ENCODE measurements at places on chromosomes 4 and X.

DNA sequence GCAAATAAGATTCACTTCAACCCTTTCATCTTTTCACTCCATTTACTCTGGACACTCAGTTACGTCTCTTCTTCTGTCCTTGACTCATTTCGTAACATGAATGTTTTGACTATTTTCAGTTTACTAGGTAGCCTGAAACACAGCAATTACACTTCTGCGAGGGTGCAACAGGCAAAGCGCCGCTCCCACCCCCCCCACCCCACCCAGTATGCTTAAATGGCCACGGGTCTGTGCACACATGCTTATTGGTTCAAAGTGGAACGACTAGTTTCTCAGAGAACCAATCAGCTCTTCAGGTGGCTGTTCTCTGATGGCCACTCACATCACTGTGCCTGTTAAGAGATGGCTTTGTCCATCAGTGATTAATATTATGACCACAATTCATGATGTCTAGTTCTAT lies 3.5 kb downstream of the BEND4 start:
- DNase-seq: no peak

GRCh38 chr4:67103001-67103747 lies 442.1 kb downstream of the CENPC start:
- DNase-seq: no peak

DNA sequence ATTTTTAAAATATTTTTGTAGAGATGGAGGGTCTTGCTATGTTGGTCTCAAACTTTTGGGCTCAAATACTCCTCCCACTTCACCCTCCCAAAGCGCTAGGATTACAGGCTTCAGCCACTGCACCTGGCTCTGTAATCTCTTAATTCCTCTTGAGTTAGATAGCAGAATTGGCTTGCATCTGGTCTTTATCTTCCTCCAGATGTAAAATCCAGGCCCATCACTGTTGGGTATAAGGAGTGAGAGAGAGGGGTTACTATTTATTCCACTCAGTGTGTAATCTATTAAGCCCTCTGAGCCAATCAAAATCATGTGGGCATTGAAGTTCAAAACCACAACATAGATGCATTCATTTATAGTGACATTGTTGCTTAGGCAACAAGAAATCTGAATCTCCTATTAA lies 33.9 kb downstream of the ANK2 start:
- no peak for DNase-seq

DNA sequence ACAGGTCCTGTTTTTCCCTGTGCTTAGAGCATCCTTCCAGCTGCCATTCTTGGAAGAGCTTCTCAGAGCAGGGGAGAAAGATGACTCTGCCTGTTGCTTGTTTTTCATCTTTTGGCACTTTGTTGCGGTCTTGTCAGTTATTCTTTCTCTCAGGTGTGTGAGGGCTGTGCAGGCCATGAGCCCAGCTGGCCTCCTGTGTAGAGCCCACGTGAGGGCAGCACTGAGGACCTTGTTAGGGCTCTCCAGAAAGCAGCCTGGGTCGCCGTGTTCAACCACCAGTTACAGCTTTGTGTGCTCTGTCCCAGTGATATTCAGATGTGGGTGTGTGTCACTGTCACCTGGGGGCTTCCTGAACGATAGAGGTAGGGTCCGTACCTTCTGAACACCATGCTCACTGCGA lies 52.8 kb downstream of the NOP14 start:
- no peak for DNase-seq

DNA sequence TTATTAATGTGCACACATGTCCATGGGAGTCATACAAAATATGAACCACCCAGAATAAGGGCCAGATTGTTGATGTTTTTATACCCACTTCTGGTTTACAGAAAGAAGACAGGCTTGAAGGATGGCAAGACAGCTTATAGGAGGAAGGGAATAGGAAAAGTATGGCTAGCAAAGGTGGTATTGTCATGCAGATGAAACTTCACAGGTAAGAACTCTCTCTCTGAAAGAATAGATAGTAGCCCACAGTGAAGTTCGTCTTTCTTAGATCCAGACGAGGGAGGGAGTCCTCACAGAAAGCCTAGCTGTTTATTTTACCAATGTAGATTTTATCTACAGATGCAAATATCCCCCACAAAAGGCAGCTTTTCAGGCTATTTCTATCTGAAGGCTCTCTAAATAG lies 43.7 kb upstream of the SPIN4 start:
- no peak for DNase-seq

GRCh38 chr4:6956087-6956433 lies 46.4 kb downstream of the TBC1D14 start:
- DNase-seq: no peak

DNA sequence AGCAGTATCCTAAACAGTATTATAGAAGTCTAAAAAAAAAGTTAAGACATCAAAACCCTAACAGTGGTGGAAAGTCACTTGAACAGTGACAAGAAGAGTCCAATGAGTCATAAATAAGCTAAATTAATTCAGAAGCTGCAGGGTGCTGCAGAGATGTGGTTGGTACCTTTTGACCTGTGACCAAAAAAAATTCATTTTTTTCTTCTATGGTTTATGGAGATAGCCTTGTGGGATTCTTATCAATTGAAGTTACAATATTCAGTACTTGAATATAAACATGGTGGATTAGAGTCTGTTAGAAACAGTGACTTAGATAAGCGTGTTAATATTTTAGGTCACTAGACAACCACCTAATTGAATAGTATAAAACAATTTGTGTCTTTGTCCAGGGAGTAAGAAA lies 35.4 kb downstream of the CCSER1 start:
- no peak for DNase-seq

- DNase-seq: no peak
Observed at GRCh38 chr4:93809773-93810172, 18.8 kb upstream of the ATOH1 start.

DNA sequence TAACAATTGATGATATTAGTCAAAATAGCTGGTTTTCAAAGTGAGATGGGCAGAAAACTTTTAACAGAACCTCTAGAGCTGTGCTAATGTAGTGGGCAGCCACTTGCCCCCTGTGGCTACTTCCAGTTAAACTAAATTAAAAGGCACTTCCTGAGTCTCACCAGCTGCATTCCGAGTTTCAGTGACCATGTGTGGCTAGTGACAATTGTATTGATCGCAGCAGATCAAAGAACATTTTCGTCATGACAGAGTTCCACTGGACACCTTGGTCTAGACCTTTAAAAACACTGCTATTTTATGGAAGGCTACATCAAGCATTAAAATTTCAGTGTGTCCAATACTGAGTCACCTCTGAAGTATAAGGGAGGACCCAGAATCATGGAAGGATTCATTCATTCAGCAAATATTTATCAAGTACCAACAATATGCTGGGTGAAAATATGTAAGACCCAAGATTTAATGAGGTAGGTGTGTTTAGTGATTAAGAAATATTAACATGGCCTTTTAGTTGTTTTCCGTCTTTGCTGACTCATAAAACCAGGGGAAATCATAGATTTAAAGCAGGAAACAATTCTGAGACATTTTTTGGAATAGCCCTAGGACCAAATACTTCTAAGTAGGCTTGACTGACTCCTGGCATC lies 5.1 kb upstream of the FAT1 start:
- no peak for DNase-seq

- no peak for DNase-seq
Observed at GRCh38 chr4:186300659-186301390, 34.8 kb downstream of the F11 start.

GRCh38 chr4:115334736-115335411 lies 221.5 kb upstream of the NDST4 start:
- DNase-seq: no peak

DNA sequence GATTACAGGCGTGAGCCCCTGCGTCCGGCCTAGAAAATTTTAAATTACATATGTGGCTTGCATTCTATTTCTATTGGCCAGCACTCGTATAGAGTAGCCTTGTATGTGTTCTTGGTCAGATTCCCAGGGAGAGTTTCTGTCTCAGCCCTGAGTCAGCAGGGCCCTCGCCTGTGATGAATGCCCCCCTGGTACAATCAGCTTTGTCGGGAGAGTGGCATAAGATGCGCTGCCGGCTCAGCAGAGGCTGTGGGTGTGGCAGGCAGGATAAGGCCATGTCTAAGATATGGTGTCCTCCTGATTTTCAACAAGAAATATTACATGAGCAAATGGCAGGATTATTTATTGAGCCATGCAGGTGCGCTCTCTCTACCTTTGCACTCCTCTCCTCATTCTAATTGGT lies 1.6 kb upstream of the REELD1 start:
- no peak for DNase-seq

DNA sequence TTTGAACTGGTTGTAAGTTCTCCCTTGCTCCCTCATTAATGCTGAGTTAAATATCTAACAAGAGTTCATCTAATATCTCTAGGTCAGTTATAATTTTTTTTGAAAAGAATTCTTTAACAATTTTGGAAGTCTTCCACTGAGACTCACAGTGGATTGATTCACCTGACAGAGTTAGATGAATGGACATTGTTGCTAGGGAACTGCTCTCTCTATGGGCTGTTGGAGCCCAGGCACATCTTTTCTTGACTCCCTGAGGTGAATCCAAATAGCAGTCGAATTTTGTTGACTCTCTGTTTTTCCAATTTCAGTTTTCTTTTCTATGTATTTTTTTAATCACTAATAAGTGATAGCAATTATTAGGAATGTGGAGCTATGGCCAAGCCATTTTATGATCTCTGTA lies 996.1 kb upstream of the PABPC4L start:
- DNase-seq: no peak

- no peak for DNase-seq
Observed at GRCh38 chrX:40008791-40009461, 88.8 kb downstream of the BCOR start.

GRCh38 chr4:6682862-6683590 lies 10.7 kb upstream of the S100P start:
- DNase-seq: no peak

- DNase-seq: no peak
Observed at GRCh38 chr4:41400296-41400695, 137.7 kb upstream of the LIMCH1 start.

DNA sequence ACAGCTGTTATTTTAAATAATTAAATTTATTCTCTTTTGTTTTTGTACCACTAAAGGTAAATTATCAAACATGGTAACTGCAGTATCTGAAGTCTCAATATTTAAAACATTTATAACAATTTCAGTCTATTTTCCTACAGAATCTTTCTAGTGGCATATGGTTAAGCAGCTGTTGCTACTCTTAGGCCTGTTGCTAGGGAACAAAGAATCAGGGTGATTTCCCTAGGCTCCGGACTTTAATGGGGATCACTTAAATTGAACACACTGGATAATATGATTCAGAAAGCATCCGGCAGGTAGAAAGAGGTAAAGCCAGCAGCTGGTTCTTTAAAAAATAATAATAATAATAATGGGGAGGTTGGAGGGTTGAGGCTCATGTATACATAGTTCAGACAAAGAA lies 17.6 kb downstream of the FBXO8 start:
- DNase-seq: no peak

DNA sequence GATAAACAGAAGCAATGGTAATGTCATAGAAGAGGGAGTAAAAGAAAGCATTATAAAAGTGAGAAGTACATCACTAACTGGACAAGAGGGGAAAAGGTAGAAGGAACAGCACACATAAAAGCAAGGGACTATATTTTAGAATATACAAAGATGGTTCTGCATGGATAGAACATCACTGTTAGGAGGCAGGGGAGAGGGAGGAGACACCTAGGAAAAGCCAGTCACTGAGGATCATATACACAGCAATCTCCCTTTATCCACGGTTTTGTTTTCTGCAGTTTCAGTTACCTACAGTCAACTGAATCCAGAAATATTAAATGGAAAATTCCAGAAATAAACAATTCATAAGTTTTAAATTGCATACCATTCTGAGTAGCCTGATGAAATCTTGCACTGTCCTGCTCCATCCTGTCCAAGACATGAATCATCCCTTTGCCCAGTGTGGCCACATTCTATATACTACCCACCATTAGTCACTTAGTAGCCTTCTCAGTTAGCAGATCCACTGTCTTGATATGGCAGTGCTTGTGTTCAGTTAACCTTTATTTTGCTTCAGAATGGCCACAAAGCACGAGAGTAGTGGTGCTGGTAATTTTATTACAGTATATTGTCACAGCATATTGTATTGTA lies 74.2 kb downstream of the PPA2 start:
- no peak for DNase-seq

DNA sequence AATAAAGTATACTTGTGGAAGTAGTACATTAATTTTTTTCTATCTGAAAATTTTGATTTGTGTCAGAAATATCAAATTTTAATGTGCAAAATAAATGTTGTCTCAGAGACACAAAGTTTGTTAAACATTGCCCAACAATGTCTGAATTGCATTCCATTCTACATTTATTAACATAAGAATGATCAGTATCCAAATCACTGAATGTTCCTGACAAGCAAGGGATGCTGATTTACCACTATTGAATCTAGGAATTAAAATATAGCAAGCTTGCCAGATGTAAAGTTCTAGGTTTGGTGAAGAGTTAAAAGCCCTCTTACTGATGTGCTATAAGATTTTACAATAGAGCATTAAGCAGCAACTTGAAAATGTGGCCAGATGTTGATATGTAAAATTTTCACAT lies 489.2 kb upstream of the CTSO start:
- DNase-seq: no peak
